M059J (cell line): ENCODE measurements at places on chromosomes 11 and 22. TPM values are rescaled to one million over a fixed set of nuclear protein-coding genes. Genes with fewer than 3 reads are reported as not detected.

The TRIM29 gene
- 0.32 and 0.49 TPM in 2 replicates for total RNA-seq

The ALDH3B1 gene
- total RNA-seq = 11.0 and 16.8 TPM in 2 replicates

The PTPN5 gene
- not detected in 2 replicates for total RNA-seq

The DGCR6 gene
- 0.62 and 0.81 TPM in 2 replicates for total RNA-seq

The SNX32 gene
- total RNA-seq = 0.12 TPM in 1 of 2 replicates, not detected in the other

The USP2 gene
- total RNA-seq = 0.67 and 0.81 TPM in 2 replicates

The EIF3M gene
- total RNA-seq = 762 and 937 TPM in 2 replicates

The KCNK4 gene
- total RNA-seq = 0.10 TPM in 1 of 2 replicates, not detected in the other

The TSPAN32 gene
- total RNA-seq = 0.07 TPM in 1 of 2 replicates, not detected in the other

The ENTHD1 gene
- not detected in 2 replicates for total RNA-seq

- no peak for DNase-seq
These were observed 1.2 kb downstream of the MAPK8IP2 start for GRCh38 chr22:50601669-50602337.

GRCh38 chr11:3087821-3088800, 30.9 kb upstream of the CARS1 start:
- peak; percentile 92 for DNase-seq

DNA sequence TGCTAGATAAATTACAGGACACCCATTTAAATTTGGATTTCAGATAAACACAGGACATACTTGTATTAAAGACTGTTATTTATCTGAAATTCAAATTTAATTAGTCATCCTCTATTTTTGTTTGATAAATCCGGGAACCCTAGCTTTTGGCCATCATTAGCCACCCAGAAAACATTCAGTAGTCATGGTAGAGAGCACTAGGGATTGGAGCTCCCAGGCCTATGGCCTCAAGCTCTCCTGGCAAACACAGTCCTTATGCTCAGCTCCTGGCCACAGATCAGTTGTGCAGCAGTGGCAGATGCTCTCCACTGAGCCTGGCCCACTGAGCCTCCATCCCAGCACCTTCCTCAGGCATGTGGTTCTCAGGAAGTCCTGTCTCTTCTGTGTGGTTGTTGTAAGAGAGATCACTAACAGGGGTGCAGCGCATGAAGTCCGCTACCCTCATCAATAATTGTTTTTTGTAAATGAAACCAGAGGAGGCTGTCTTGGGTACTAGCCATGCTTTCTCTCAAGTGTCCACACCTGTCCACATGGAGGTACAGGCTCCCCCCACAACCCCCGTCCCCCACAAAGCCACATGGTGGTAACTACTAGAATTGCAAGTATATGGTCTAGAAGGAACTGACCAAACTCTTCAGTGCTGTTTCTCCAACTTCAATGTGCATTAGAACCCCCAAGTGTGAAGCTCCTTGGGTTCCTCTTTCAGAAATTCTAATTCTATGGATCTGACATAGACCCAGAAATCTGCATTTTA, 1.1 kb upstream of the IRAG1 start:
- DNase-seq = peak; percentile 86

- no peak for DNase-seq
These were observed 21.3 kb downstream of the CBX7 start for GRCh38 chr22:39130892-39131855.

DNA sequence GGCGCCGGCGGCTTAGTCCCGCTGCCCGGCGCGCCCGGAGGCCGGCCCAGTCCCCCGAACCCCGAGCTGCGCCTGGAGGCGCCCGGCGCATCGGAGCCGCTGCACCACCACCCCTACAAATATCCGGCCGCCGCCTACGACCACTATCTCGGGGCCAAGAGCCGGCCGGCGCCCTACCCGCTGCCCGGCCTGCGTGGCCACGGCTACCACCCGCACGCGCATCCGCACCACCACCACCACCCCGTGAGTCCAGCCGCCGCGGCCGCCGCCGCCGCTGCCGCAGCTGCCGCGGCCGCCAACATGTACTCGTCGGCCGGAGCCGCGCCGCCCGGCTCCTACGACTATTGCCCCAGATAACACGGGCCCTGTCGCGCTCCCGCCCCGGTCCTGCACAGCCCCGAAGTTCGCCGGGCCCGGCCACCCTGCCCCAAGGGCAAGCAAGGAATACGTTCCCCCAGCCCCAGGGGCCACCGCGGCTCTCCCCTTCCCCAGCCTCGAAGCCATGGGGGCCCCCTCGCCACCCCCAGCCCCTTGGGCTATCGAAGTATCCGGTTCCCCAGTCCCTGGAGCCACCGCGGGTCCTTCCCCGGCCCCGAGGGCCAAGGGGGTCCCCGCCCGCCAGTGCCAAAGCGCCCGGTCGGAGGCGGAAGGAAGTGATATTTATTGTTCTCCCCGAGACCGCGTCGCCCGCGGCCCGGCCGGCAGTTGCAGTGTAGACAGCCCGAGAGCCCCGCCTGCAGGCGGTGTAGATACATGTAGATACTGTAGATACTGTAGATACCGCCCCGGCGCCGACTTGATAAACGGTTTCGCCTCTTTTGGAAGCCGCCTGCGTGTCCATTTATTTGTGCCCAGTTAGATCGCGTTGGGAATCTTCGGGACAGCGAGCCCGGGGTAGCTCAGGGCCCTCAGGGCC, 6.2 kb downstream of the TBX1 start:
- DNase-seq = peak; percentile 33

DNA sequence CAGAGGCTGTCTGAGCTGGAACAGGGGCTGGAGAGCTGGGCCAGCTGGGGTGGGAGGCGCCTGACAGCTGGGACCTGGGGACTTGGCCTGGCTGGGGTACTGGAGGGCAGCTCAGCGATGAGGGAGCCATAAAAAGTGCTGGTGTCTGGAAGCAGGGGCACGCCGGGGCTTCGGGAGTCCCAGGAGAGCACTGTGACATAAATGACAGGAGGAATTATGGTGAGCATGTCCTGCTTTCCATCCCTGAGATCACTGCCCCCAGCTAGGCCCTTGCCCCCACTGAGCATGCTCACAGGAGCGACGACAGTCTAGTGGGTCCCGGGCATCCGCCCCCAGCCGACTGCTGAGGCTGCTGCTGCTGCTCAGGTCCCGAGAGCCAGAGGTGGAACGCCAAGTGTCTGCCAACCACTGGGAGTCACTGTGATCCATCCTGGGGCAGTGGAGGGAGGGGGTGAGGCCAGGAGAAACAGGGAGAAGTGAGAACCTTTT, 6.2 kb downstream of the ROBO4 start:
- no peak for DNase-seq

GRCh38 chr11:5229356-5229755, 2.5 kb upstream of the HBB start:
- DNase-seq = no peak

GRCh38 chr11:9347100-9347499, 32.7 kb upstream of the TMEM41B start:
- DNase-seq = peak; percentile 23

DNA sequence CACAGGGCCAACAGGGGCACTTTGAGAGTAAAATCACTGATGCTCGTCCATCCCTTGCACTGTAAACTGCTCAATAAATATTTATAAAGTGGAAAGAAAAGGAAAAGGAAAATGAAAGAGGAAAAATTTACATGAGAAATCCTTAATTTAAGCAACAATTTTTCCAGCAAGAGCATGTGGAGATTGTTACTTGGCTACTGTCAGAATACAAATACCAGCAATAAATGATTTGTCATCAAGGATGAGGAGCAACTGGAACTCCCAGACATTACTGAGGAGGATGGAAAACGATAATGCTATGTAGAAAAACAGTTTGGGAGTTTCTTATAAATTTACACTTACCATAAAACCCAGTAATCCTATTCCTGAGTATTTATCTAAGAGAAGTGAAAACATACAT, 123.0 kb downstream of the SGSM3 start:
- DNase-seq = no peak

DNA sequence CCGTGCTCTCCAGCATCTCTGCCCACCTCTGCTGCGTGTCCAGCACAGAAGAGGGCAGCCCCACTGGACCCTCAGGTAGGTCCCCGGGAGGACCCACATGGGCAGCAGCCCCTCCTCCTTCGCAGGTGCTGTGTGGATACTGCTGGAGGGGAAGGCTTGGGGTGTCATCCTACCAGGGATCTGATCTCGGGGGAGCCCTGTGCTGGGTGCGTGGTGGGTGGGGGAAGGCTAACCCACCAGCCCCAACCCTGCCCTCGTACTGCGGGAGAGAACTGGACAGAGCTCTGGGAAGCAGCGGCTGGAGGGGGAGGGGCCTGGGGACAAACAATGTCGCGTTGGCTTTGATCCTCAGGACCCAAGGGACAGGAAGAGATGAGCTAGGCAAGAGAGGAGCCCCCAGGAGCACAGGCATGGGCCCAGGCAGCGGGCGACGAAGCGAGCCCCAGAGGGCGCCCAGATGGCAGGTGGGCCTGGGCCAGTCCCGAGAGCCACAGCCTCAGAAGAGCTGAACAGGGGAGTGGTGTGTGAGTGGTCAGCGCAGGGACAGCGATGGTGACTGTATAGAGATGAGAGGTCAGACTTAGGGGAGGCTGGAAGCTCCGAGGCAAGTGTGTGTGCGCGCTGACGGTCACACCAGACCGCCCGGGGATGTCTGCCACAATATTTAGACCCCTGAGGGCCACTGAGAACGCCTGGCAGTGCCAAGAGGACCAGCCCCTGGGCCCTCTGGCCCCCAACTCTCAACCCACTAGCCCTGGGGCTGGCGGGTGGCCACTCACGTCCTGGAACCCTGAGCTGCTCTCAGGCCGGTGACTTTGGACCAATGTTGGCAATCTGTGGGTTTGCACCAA, 1.4 kb upstream of the PIM3 start:
- no peak for DNase-seq

- peak; percentile 50 for DNase-seq
These were observed 48.4 kb downstream of the CDKN1C start for GRCh38 chr11:2837096-2837601.

GRCh38 chr11:10784232-10785145, 24.2 kb downstream of the EIF4G2 start:
- DNase-seq = no peak

DNA sequence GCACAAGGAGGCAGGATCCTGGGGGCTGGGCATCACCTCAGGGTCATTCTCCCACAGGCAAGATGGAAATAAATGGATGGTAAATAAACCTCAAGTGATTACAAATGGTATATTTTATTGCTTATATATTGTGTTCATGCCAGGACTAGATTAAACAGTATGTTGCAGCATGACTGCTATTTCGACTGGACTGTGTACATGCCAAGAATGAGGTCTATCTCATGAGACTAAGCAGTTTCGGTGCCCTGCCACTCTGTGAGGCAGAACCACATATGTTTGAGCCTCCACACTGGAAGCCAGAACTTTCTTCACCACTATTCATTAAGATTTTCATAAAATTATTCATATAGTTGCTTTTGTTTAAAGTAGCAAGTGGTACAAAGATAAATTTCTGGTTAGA, 140.2 kb downstream of the DDX10 start:
- DNase-seq = no peak

DNA sequence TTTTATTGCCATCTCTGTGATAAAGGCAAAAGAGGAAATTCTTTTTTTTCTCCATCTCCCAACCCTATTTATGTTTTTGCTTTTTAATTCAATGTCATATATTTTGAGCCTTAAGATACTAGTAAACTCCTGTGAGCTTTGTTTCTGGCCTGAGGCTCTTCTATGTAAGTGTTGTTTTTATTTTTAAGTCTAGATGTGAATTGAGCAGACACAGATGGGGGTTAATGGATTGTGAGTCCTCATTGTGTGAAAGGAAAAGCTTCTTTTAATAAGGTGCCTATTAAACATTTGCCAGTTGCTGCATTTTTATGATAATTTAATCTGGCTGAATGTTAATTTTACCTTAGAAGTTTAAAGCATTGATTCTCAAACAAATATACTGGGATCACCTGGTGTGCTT, 2337.9 kb upstream of the RAG2 start:
- DNase-seq = no peak

DNA sequence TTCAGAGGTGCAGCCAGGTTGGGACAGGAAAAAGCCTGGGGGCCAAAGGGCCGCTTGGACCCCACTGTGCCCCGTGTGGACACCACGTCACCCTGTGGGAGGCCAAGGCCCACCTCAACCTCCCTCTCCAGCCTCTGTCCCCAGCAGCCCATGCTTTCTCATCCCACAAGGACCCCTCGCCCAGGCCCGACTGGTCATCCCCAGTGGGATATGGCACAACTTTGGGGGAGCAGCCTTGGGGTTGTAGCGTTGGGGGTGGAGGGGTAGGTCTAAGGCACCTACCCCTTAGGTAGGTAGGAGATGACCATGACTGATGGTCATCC, 44.0 kb downstream of the IGF2 start:
- no peak for DNase-seq

- DNase-seq = no peak
These were observed 10.8 kb downstream of the CACNA1I start for GRCh38 chr22:39581303-39581702.

DNA sequence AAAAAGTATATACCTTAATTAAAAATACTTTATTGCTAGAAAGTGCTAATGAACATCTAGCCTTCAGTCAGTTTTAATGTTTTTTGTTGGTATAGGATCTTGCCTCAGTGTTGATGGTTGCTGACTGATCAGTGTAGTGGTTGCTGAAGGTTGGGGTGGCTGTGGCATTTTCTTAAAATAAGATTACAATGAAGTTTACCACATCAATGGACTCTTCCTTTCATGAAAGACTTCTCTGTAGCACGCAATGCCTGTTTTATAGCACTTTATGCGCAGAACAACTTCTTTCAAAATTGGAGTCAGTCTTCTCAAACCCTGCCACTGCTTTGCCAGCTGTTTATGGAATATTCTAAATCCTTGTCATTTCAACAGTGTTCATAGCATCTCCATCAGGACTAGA, 50.6 kb downstream of the LDLRAD3 start:
- DNase-seq = no peak

DNA sequence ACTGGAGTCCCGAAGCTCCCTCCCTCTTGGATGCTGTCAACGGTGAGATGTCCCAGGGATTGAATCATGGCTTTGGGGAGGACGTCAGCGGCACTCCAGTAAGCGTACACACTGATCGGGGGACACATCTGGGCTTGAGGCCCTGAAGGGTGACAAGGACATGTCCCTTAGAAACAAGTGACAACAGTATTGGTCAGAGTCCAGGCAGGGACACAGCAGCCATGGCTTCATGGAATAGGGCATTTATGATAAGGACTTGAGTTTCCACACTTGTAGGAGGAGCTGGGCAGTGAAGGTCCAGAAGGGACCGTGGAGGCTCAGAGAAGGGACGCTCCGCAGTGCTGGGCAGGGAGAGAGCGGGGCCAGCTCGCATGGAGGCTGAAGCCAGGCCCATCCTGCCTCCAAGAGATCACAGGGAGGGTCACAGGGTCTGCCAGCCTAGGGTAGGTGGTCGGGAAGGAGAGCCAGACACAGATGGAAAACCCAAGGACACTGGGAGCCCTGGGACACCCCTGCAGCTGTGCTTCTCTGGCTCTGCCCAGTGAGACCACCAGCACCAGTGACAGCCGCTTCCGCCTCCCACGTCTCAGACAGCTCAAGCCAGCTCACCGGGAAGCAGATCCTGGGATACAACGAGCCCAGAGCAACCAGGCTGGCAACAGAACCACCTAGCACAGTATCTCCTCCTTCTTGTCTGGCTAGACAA, 22.9 kb upstream of the RFPL3 start:
- DNase-seq = no peak

- DNase-seq = no peak
These were observed 1.8 kb upstream of the SHISAL1 start for GRCh38 chr22:44314425-44315067.

DNA sequence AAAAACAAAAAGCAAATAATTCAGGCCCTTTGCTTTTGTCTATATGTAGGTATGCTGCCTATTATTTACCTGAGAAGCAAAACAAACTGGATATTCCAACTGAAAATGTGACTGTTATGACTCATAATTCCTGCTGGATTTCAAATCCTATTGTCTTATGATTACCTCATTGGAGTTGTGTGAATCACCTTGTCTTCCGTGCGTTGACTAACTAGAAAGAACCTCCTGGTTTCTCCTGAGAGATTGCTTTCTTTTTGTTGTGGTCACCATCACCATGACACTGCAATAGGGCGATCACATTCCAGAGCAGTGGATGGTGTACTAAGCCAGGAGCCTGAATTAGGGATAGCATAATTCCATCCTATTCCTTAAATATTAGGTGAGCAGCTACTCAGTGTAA, 23.0 kb upstream of the EXPH5 start:
- peak; percentile 98 for DNase-seq
